ENCODE measurements at places on chromosomes 7 and 10. TPM values are rescaled to one million over a fixed set of nuclear protein-coding genes. Genes with fewer than 3 reads are reported as not detected.

LRMDA gene
- 1.1 TPM for total RNA-seq

PRKAR2B gene
- 65.3 TPM for total RNA-seq

MRPL43 gene
- total RNA-seq, result 50.1 TPM

ASAH2 gene
- 1.00 TPM for total RNA-seq

ZNF775 gene
- total RNA-seq, result 6.7 TPM
